ENCODE measurements at places on chromosomes 16 and 17.

- no peak for DNase-seq
Observed at GRCh38 chr17:62870552-62870971, 62.4 kb upstream of the MARCHF10 start.

DNA sequence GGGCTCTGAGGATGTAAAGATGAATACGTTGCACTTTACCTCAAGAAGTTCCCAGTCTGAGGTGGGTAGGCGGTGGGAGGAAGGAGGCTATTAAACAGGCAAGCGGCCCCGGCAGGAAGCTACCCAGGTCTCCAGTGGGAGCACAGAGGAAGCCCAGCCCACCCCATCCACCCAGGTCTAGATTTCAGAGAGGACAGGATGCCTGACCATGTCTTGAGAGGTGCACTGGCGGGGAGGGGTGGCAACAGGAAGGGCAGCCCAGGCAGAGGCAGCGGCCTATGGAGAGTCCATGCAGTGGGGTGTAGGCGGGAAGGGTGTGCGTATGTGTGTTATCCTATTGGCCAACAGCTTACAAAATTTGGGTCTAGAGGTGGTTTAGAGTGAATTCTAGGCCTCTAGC, 13.9 kb downstream of the SARM1 start:
- no peak for DNase-seq

- DNase-seq, result no peak
Observed at GRCh38 chr16:1288813-1289476, 20.5 kb upstream of the UBE2I start.

DNA sequence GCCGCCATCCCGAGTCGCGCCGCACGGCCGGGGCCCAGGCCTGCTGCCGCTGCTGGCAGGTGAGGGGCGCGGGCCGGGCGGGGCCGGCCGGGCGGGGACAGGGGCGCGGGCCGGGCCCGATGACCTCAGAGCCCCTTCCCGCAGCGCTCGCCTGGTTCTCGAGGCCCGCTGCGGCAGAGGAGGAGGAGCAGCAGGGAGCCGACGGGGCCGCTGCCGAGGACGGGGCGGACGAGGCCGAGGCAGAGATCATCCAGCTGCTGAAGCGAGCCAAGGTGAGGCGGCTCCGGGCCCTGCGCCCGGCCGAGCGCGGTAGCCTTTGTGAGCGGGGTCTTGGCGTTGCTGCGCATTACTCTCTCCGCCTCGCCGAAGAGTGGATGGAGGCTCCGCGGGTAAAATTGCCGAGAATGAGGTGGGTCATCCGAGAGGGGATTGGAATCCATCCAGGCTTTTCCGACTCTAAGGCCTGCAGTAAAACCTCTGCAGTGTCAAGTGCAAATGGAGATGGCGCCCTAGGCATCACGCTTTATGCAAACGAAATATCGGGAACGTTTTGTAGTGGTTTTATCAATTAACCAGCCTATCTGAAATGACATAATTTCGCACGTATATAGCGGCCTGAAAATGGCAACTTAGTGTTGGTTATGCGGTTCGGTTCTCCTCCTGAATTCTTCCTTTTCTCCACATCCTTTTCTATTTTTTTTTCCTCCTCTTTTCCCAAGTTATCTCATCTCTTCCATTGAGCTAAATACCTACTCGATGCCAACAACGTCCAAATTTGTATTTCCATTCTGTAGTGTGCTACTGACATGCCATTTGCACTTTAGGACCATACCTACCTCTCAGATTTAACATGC, 577 bp downstream of the TTC19 start:
- no peak for DNase-seq

DNA sequence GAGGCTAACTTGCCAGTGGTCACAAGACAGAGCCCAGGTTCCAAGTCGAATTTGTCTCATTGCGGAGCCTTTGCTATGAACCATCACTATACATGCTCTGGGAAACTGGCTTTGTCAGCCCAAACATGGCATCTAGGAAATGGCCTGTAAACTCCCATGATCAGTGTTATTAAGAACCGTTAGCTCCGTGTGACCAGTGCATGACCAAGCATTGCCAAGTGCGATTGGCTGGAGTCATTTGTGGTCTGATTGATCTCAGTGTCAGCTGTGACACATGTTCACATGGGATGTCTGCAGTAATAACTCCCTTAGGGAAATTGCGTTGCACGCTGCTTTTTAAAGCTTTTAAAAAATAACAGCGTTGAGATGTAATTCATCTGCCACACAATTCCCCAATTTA, 18.6 kb upstream of the CDH3 start:
- no peak for DNase-seq

DNA sequence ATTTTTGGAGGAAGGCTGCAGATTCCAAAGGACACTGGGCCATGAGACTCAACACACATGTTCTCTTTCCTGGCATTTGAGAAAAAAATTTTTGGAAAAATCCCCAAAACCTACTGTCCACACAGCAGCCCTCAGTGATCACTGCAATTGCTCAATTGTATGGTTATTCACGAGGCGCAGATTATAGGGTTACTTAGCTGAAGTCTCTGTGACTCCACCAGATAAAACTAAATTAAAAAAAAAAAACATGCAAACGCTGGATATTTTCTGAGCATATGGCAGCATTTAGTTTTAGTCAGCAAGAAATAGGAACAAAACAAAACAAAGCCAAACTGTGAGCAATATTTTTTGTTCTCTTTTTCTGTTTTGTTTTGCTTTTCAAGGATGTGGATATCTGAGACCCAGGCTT, 83.8 kb upstream of the FAM20A start:
- DNase-seq, result no peak

- no peak for DNase-seq
Observed at GRCh38 chr17:72423286-72423589, 302.4 kb downstream of the SOX9 start.

DNA sequence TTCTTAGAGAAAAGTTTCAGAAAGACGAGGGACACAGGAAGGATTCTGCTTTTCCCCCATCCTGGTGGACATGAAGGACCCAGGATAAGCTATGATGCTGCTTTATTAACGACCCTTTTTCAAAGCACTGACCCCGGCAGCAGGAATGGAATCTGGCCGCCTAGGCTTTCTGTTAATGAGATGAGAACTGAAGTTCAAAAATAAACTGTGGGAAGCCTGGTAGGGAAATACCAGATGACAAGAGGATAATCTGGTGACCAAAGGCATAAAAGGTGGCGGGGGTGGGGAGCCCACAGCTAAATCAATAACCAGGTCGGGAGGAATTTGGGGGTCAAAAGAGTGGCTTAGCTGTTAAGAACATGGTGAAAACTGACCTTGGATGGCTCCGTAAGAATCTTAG, 171.0 kb downstream of the XYLT1 start:
- DNase-seq, result no peak

DNA sequence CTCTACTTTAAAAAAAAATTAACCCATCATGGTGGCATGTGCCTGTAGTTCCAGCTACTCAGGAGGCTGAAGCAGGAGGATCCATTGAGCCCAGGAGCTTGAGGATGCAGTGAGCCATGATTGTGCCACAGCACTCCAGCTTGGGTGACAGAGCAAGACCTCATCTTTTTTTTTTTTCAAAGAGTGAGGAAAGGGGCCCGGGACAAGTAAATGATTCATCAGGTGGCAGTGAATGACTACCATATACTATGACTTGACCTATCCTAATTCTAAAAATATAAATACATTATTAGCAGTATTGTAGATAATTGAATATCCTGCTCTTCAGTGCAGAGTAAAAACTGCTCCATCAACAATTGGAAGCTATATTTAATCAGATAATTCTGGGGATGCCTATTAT, 55.3 kb downstream of the CLUH start:
- no peak for DNase-seq

DNA sequence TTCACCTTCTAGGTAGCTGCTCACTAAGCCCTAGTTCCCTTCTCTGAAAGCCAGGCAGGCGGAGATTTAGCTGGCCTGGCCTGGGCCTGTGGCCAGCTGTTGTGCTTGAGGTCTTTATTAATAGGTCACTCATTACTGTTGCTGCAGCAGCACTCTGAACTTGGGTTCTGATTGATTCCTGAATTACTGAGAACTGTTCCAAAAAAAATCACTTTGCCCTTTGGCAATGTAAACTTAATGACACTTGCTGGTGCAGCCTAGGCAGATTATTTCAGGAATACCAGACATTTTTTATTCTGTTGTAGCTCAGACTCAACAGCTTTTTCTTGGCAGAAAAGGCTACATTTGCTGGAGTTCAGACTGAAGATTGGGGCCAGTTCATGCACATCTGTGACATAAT, 2.7 kb downstream of the TOM1L1 start:
- no peak for DNase-seq

DNA sequence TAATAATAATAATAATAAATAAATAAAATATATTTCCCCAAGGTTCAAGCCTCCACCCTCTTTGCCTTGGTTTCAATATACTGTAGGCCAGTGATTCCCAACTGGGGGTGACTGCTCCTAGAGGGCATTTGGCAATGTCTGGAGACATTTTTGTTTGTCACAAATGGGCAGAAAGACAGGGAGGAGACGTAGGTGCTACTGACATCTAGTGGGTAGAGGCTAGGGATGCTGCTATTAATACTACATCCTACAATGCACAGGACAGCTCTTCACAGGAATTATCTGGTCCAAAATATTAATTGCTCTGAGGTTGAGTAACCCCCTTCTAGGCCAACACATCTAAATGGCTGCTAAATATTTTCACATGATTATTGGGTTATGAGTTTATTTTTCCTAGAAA, 12.8 kb upstream of the PRR14 start:
- peak; percentile 66 for DNase-seq

DNA sequence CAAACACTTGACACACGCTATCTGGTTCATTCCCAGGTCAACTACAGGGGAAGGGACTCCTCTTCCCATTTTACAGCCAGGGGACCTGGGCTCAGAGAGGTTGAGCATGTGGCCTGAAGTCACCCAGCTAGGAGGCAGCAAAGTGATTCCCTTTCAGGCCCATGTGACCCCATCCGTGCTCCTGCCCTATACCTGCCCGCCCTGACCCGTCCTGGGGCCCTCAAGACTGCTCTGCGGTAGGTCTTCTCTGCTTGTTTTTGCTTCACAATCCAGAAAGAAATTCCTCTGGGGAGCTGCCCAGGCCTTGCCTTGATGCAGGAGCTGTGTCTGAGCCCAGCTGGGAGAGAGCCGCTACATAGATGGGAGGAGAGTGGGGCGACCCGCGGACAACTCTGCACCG, 161.4 kb downstream of the SDK2 start:
- DNase-seq, result no peak

DNA sequence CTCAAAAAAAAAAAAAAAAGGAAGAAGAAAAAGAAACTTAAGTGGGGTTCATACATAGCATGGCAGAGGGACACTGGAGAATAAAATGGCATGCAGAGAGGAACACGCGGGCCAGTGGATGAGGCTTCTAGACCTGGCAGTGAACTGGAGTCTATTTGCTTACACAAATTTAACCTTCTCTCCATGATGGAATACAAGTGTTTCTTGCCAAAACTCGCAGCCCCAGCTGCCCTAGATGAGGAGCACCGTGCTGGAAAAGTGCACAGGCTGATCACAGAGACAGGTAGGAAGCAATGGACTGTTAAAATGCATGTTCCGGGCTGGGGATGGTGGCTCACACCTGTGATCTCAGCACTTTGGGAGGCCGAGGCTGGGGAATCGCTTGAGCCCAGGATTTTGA, 9.3 kb downstream of the SSTR2 start:
- DNase-seq, result no peak

All from CD4-positive, alpha-beta T cell treated with Interferon alpha-2 for 1 hour (primary cell).